ENCODE measurements at places on chromosomes 4 and X.

GRCh38 chr4:65023883-65024670 is 614.8 kb upstream of the TECRL start:
- no peak for DNase-seq

DNA sequence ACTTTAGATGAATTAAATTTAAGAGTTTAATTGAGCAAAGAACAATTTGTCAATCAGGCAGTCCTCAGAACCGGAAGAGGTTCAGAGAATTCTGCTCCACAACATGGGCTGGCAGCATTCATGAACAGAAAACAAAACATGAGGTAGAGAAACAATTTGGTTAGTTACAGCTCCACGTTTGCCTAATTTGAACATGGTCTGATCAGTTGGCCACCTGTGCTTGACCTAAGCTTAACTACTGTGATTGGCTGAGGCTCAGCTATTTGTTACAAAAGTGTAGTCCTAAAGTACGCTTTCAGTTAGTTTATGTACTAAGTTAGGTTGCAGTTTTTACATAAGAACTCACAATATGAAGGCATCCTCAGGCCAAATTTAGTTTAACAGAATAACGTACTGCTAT is 258.6 kb downstream of the ADAM29 start:
- no peak for DNase-seq

GRCh38 chr4:155787113-155787710 is 28.4 kb downstream of the GUCY1B1 start:
- no peak for DNase-seq

- peak; percentile 97 for DNase-seq
Measured at GRCh38 chr4:6720202-6720699, 4.3 kb downstream of the BLOC1S4 start.

GRCh38 chr4:95363966-95364365 is 184.8 kb downstream of the UNC5C start:
- DNase-seq, result no peak

GRCh38 chrX:154484255-154485149 is 1.9 kb downstream of the UBL4A start:
- no peak for DNase-seq

GRCh38 chr4:102715057-102715456 is 45.7 kb downstream of the MANBA start:
- no peak for DNase-seq

DNA sequence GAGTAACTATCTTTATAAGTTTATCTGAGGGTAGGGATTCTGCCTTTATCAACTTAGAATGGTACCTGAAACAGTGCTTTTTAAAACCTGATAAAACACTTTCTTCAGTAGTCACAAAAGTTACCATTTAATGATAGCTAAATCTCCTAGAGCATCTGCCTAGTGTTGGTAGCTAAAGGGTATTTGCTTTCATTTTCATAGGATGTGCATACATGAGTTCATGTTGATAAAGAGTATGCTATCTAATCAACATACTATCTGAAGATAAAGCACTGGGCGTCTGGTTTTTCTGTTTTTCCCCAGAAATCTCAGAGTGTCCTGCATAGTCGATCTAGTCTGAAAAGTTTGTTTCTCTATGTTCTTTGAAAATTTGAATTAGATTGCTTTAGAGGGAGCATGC is 75.1 kb downstream of the ADGRL3 start:
- DNase-seq, result no peak

- DNase-seq, result peak; percentile 52
Measured at GRCh38 chrX:9456250-9457074, 8.4 kb upstream of the TBL1X start.

DNA sequence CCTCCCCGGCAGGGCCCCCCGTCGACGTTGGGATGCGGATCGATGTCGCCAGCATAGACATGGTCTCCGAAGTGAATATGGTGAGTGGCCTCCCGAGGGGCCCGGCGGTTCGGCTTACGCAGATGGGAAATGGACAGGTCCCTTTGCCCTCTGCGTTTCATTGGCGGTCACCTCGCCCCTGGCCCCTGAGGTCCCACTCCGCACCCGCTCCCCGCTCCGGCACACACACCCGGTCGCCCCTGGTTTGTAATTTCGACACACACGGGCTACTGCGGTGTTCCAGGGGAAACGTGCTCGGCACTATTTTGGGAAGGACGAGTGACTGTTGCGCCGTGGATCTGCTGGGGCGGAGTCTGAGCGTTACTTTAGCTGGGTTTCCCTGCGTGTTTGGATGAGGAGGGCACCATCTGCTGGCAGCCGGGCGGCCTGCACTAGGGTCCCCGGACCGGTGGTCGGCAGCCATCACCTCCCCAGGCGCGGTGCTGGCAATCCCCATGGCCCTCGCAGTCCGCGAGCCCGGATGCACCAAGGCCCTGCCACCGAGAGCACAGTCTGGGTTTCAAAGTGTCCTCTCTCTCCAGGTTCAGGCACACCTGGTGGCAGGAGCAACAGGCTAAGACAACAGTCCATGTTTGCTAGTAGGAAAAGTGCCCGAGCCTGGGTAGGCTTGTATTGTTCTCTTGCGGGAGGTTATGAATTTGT is 1.2 kb downstream of the GABRB1 start:
- peak; percentile 73 for DNase-seq

DNA sequence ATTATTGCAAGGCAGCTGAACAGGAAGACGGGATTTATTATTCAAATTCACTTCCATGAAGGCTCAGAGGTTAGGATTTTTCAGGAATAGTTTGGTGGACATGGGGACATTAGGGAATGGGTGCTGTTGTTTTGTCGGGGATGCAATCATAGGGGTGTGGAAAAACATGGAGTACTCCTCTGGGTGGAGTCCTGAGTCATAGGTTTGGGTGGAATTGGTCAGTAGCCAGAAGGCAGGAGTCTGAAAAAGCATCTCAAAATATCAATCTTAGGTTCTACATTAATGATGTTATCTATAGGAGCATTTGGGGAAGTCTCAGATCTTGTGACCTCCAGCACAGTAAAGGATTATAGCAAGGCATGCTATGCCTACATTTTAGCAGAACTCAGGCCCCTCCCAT is 14.5 kb upstream of the ETNPPL start:
- no peak for DNase-seq

- no peak for DNase-seq
Measured at GRCh38 chr4:95627024-95627605, 78.3 kb upstream of the UNC5C start.

- DNase-seq, result no peak
Measured at GRCh38 chr4:150896497-150896896, 118.6 kb downstream of the LRBA start.

DNA sequence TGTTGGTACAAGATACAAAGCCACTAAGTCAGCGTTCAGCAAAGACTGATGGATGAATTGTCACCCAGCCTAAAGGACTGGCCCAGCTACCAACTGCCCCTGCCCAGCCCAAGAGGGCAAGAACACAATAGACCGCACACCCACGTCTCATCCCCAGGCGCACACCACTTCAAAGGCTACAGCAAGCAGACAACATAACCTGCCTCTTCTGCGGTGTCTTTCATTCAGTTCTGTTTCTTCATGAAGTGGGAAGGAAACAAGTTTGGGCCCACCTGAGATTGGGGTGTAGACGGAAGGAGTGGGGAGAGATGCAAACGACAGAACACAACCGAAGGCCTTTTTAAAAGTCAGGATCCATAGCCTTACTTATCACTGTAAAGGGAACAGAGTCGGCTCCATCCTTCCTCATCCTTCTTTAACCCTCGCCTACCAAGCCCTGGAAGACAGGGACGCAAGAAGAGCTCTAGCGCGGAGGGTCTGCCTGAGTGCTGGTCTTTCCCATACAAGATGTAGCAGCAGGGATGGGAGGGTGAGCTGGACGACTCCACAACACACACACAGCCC is 691 bp downstream of the SCARB2 start:
- DNase-seq, result no peak

DNA sequence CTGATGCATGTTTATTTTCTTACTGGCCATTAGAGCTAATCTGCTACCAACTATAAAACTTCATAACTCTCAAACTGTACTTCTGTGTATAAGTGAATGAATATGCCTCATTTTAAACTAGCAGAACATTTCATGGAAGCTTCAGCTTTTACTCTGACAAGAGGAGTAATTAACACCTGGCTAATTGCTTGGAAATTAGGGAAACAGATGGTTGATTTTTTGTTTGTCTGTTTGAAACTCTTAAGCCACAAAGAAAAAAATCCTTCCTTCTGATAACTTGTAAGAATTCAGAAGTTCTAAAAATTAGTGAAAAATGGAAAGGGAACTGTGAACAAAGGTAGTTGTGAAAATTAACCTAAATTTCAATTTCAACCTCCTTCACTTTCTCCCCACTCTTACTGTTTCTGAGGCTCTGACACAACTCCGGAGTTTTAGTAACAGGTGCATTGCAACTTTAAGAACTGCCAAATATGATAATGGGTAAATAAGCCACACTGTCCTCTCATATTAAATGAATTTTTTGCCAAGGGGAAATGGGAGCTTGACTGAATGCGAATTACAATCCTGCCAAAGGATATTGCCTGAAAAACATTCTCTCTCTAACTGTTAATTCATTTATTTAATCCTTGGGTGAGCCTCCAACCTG is 1.0 kb downstream of the EGF start:
- no peak for DNase-seq

GRCh38 chr4:183300655-183301054 is 19.4 kb downstream of the CLDN22 start:
- no peak for DNase-seq

GRCh38 chrX:53047228-53047627 is 1.4 kb upstream of the GPR173 start:
- DNase-seq, result no peak

GRCh38 chrX:102659790-102660757 is 8.8 kb downstream of the GPRASP1 start:
- peak; percentile 85 for DNase-seq

Data from activated CD8-positive, alpha-beta memory T cell treated with anti-CD3 and anti-CD28 coated beads, Interleukin-2, amount 50 U/mL, for 48 hours (primary cell).